ENCODE measurements at places on chromosomes 13 and 19. TPM values are rescaled to one million over a fixed set of nuclear protein-coding genes. Genes with fewer than 3 reads are reported as not detected.

The TRAPPC6A gene
- total RNA-seq: 13.7 TPM

The CFAP97D2 gene
- not detected for total RNA-seq

The RGCC gene
- 40.2 TPM for total RNA-seq

GRCh38 chr19:4140237-4140711 is 13.2 kb upstream of the CREB3L3 start:
- DNase-seq: peak; percentile 39

DNA sequence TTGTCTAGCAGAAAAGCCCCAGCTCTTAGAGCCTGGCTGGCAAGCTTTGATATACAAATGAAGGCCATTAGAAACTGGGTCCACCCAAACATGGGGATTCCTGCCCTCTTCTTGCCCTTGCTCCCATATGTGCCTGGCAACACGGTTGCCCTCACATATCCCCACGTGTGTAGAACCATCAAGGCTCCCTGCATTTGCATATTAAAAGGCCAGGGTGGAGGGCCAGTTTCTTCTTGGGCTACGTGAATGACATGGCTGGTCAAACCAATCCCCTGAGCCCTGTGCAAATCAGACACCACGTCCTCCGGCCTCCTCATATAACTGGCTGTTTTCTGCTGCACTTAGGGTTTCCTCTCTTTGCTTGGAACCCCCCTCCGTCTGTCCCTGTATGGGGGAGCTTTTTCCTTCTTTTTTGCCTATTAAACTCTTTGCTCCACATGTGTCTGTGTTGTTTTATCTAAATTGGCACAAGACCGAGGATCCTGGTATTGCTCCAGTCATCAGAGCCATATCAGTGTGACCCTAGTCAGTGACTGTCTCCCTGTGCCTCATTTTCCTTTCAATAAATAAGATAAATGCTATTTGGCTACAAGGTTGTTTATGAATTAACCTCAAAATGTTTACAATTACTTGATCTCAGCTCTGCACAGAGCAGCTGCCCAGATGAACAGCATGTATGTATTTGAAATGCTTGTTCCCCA is 30.3 kb upstream of the CEACAM1 start:
- no peak for DNase-seq

DNA sequence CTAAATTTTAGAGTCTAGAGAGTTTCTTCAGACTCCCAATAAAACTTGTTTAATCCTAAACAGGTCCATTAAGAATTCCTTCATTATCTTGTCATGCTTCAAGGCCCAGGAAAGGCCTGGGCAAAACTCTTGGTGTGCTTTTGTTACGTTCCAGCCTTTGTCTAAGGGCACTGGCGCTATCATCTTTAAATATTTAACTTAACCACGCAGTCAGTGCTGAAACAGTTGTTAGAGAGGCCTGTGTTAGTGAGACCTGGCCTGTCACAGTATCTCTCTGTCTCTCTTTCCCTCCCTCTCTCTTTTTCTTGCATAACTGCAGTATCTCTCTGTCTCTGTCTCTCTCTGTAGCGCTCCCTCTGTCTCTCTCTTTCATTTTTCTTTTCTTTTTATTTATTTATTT is 8.2 kb upstream of the OR1M1 start:
- DNase-seq: no peak

GRCh38 chr19:30587869-30588268 is 215.7 kb downstream of the ZNF536 start:
- DNase-seq: no peak

GRCh38 chr13:32334671-32335070 is 19.4 kb downstream of the BRCA2 start:
- no peak for DNase-seq

- no peak for DNase-seq
These were observed 5.5 kb upstream of the KCTD4 start for GRCh38 chr13:45206340-45206739.

- DNase-seq: no peak
These were observed 4.4 kb upstream of the C19orf18 start for GRCh38 chr19:57978586-57979289.

Data from left ventricle myocardium superior (tissue), 1 donor.